GM12892 (cell line): ENCODE measurements at places on chromosomes 6 and 20.

- no peak for DNase-seq
Measured at GRCh38 chr6:39294133-39294532, 20.1 kb downstream of the KCNK17 start.

DNA sequence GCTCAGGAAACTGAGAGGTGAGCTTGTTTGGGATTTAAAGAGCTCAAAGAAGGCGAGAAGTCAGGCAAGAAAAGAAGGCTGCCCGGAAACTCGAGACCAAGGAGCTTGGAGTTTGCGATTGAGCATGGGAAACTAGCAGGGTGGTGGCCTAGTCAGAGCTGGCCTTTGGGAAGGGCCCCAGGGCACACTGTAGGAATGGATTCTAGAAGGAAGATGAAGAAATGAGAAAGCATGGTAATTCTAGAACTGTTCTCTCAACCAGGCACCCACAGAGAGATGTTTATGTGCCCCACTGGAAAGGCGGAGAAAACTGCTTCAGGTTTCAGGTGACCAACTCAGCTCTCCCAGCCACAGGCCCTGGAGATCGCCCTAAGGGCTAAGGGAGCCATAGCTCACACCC lies 126.2 kb downstream of the FOXO3 start:
- no peak for DNase-seq

DNA sequence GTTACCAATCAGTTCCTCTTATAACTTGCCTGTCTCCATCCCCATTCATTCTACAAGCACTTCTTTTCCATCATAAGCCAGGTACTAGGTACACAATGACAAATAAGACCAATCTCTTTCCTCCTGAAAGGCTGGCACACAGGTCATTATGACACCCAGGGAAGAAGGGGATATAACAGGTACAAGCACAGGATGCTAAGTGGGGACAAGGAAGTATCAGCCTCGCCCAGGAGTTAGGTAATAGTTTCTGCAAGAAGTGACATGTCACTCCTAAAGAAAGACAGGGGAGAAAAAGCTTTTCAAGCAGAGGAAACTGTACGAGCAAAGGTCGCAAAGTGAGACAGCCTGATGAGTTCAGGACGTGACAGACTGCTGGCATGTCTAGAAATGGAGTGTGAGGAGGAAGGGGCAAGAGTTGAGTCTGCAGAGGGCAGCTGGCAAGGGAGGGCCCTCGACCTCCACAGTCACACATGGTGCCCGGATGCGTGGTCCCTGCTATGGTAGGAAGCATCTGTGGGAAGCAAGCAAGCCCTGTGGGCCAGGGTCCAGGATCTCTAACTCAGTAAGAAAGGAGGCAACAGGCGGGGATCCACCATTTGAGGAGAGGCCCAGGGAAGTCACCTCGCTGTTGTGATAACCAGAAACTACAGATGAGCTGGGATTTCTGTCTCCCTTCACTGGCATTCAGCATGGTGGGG lies 40.4 kb downstream of the GPLD1 start:
- no peak for DNase-seq

GRCh38 chr20:41248368-41249024 lies 69.0 kb downstream of the ZHX3 start:
- no peak for DNase-seq

GRCh38 chr6:1609041-1609647 lies 571 bp upstream of the FOXC1 start:
- no peak for DNase-seq

- no peak for DNase-seq
Measured at GRCh38 chr6:25959890-25960536, 2.6 kb upstream of the TRIM38 start.

DNA sequence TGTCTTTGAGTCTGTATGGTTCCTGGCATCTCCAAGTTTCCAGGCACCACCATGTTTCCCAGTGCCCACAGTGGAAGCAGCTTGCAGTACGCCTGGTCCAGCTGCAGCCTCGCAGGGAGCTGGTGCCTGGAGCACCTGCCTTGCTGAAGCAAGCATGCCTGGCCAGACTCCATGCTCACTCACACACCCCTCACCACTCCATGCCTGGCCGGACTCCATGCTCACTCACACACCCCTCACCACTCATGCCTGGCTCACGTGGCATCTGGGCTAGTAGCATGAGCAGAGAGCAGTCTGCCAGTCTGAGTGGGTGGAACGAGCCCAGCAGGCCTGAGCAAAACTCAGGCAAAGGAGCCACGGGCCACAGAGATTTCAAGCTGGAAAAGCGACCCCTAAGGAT lies 214.3 kb downstream of the TFAP2C start:
- DNase-seq: no peak

- no peak for DNase-seq
Measured at GRCh38 chr6:136720045-136720770, 72.1 kb downstream of the MAP3K5 start.

- no peak for DNase-seq
Measured at GRCh38 chr20:28562510-28562898, 2695.0 kb upstream of the DEFB115 start.

DNA sequence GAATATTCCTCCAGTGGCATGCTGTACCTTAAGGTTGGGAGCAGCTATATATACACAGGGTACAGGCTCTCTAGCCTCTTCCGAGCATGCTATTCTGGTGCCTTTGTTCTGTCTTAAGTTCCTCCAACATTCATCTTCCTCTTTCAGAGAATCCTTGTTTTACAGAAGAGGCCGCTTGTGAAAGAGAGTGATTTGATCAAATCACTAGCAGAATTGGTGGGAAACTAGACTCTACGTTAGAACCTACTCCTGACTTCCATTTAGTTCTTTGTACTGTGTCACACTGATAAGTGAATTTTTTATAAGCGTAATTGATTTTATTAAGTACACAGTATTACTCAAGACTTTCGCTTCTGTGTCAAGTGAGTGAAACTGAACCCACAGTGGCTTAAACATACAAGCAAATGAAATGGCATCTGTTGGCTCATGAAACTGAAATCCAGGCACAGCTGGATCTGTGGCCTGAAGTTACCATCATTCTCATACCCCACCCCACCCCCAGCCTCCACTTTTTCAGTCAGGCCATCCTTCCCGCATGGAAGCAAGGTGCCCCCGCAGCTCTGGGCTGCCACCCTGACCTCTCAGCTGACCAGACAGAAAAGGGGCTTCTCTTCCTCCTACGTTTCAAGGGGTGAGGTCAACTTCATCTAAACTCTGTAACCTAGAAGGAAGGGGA lies 102.3 kb downstream of the RPP40 start:
- DNase-seq: no peak

GRCh38 chr6:142887517-142887916 lies 57.5 kb downstream of the HIVEP2 start:
- no peak for DNase-seq

- DNase-seq: no peak
Measured at GRCh38 chr6:46288835-46289234, 118.1 kb upstream of the ENPP5 start.

GRCh38 chr6:18958146-18958545 lies 571.0 kb downstream of the RNF144B start:
- DNase-seq: no peak
